ENCODE measurements at places on chromosomes 5 and 9.

DNA sequence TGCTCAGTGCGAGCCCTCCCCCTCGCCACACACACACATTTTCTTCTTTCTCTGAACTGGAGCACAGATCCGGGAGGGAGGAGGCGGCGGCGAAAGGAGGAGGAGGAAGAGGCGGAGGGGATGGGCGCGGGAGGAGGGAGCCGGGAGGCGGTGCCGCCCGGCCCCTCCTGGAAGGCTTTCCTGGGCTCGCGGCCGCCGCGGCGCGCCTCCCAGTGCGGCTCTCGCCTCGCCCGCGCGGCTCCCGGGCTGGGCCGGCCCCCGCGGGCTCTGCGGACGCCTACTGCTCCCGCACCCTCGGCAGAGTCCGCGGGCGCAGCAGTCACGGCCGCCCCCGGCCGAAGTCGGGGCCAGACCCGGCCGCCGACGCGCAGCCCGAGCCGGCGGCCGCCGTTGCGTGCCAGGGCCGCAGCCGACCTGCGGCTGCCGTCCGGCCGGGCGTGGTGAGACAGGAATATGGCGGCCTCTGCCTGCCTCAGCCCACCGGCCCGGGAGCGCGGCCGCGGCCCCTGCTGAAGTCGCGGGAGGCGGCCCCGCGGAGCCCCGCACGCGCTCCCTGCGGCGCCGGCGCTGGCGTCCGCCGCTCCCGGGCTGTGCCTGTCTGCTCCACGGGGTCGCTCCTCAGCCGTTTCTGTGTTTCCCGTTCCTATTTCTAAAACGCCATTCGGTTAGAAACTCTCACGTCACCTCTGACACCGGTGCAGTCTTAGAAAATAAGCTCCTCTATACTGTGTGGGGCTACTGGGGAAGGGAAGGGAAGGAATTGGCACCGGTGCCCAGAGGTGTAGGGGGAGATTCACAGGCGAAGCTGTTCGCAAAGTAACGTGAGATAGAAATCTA, 500 bp upstream of the GNAQ start:
- DNase-seq: peak; percentile 94

DNA sequence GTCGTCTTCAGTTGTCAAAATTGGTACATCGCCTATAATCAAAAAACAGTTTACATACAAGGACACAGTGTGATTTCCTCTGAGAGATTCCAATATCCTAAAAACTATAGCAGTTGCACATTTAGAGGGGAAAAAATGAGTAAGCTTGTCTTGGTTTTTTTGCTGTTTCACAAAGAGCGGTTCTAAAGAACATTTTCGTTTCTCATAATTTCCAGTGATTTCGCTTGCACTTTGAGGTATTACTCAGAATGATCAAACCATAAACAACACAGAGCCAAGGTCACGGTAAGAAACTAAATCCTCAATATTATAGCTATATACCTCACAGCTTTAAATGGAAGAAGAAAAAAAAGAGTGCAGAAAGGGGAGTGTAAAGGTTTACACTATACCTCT, 861 bp downstream of the MTX3 start:
- no peak for DNase-seq

- DNase-seq: no peak
Measured at GRCh38 chr9:88925481-88925880, 65.8 kb upstream of the S1PR3 start.

- DNase-seq: no peak
Measured at GRCh38 chr5:168710706-168711105, 131.5 kb upstream of the PANK3 start.

GRCh38 chr5:9316733-9317132, 229.1 kb downstream of the SEMA5A start:
- no peak for DNase-seq

Measured in suppressor macrophage (primary cell).